ENCODE measurements at places on chromosomes 1 and 21.

- no peak for DNase-seq
Measured at GRCh38 chr1:195278644-195279043, 1329.6 kb downstream of the KCNT2 start.

DNA sequence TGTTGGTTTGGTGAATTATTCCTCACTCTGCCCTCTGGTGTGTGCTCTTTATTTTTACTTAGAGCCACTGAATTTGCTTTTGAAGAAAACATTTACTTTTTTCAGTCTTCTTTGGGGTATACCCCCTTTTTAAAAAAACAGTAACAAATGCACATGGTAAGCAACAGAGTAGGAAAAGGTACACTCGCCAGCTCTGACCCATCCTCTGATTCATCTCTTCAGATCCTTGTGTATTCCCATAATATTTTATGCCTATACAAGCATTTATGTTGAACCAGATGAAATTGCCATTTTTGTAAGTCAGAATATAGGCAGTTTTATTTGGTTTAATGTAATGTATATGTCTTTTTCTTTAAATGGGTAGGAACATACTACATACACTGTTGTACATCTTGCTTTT, 28.3 kb downstream of the TTC3 start:
- no peak for DNase-seq

DNA sequence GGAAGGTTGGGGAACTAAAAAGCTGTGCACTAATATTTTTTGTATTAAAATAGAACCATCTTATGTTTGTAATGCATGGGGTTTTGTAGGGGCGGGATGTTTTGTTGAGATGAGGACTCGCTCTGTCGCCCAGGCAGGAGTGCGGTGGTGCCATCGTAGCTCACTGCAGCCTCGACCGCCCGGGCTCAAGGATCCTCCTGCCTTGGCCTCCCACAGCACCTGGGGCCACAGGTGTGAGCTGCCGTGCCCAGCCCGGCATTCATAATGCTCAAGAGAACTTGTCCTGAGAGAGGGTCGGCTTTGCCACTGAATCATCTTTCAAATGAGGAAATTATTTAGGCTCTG, 3.0 kb upstream of the C1orf159 start:
- no peak for DNase-seq

DNA sequence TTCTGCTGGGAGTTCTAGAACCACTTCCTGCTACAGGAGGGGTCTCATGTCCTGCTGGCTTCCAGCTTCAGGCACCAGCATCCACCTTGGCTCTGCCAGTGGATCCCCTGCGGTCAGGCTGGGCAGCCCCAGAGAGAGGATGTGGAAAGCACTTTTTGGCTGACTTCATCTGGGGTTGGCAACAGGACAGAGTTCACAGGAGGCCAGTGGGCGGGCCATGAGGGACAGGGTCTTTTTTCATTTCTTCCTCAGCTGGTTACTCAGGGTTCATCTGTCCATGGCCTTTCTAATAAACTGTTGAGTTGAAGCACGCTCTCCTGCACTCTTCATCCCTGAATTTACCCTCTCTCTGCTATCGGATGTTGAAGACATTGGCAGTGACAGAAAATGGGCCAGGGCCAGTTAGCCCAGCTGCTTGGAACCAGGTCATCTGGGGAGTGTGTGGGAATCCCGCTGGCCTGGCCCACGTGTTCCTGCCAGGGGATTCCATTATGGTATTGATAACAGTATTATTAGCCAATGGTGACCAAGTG, 45.2 kb downstream of the RPS6KA1 start:
- DNase-seq: no peak

- DNase-seq: no peak
Measured at GRCh38 chr1:161763522-161764098, 2.5 kb upstream of the ATF6 start.

- no peak for DNase-seq
Measured at GRCh38 chr1:201023920-201024624, 558 bp upstream of the KIF21B start.

GRCh38 chr1:57443004-57443403, 19.1 kb upstream of the DAB1 start:
- no peak for DNase-seq

DNA sequence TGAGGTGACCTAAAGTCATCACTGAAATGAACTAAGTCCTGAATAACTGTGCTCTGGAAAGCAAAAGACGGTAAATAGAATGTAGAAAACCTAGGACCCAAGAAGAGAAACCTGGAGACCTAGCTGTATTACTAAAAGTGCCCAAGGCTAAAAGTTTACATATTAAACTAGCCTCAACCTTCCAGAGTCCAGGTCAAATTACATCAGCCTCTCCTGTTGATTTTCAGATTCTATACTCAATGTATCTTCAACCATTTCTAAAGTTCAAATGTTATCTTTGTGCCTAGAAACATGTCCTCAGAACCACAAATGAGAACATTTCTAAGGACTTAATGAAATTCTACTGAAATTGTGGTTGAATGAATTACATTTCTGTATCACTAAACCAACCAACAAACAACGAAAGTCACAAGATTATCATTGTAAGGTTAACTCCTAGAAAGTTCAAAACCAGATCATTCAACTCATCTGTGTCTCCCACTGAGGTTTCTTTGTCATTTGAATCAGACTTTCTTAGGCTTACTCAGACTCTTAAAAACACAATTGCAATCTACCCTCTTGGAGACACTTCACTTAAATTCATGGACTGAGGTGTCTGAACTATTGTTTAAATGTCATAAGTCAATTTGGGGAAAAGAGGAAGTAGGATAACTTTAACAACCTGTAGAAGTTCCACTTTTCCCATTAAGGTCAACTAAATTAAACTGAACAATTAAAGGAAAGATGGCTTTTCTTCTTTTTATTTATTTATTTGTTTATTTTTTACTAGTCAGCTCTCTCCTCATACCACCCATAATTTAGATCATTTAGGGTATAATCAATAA, 207.7 kb downstream of the BARHL2 start:
- DNase-seq: no peak

GRCh38 chr1:58622571-58622970, 45.5 kb upstream of the TACSTD2 start:
- DNase-seq: no peak

GRCh38 chr21:40681164-40681859, 165.6 kb downstream of the DSCAM start:
- DNase-seq: peak; percentile 62

DNA sequence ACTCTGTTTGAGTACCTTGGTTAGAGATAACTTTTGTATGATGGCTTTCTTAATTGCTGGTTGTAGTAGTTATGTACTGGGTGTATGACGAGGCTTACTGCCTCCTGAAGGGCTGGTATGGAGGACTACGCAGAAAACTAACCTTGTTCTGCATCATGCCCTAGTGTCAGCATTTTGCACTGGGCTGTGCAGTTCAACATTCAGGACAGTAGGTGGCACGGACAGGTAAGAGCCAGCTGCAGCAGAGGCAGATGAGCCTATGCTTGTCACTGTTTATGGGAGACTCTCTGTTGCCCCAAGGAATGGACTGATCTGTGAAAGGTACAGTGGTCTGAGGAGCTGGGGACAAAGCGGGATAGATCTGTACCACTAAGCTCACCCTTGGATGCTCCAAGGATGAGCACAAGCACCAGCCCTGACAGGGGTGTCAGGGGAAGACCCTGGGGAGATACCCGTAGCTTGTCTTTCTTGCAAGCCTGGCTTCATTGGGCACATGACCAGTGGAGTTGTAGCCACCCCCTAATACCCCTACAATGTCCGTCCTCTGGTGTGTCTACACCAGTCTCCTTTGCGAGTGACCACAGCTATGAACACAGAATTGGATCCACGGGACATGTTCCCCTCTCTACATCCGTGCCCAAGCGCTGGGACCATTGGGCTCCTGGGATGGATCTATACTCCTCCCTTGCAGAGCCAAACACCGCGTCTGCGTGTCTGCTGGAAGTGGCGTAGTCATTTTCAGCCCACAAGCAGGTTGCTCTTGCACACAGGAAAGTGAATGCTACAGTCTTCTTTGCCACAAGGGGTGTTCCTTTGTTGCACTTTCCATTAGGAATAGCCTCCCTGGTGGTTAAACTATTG, 51.1 kb upstream of the CFHR3 start:
- DNase-seq: peak; percentile 9

DNA sequence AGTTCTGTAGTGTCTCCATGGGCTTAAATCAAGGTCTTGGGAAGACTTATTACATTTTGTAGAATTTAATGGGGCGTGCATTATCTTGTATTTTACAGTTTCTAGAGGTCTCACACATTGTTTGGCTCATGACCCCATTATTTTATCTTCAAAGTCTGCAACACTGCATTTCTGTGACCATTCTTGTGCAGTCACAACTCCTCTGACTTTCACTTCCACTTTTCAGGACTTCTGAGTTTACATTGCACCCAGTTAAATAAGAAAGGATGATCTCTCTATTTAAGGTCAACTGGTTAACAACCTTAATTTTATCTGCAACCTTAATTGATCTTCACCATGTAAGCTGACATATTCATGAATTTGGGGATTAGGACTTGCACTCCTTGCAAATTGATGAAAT, 1186.6 kb downstream of the MRPL39 start:
- DNase-seq: no peak

- no peak for DNase-seq
Measured at GRCh38 chr1:21320410-21321108, 30.3 kb upstream of the ECE1 start.

- DNase-seq: no peak
Measured at GRCh38 chr21:20459838-20460237, 538.4 kb upstream of the NCAM2 start.

DNA sequence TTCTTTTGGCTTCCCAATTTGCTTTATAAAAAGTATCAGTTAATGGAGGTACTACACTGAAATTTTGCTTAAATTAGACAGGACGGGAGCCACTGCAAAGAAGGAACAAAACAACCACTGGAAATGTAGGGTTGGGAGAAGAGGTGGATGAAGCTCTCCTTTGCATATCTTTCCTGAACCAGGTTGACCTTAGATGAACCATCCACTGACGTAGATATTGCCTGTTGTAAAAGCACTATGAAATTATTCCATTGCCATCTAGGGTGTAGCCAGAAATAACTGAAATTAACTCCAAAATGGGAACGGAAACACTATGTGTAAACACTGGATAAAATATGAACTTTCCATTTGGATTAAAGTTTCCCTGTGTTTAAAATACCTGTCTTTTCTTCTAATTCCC, 1.2 kb upstream of the ABL2 start:
- DNase-seq: no peak

- DNase-seq: no peak
Measured at GRCh38 chr1:207032528-207033017, at the start of gene C1orf116. Gene C1orf116 (minus strand): TSS chr1:207032756. CDS start chr1:207027598, 5,158 bp downstream.

GRCh38 chr21:45554477-45555175, 12.4 kb upstream of the SLC19A1 start:
- DNase-seq: peak; percentile 7

DNA sequence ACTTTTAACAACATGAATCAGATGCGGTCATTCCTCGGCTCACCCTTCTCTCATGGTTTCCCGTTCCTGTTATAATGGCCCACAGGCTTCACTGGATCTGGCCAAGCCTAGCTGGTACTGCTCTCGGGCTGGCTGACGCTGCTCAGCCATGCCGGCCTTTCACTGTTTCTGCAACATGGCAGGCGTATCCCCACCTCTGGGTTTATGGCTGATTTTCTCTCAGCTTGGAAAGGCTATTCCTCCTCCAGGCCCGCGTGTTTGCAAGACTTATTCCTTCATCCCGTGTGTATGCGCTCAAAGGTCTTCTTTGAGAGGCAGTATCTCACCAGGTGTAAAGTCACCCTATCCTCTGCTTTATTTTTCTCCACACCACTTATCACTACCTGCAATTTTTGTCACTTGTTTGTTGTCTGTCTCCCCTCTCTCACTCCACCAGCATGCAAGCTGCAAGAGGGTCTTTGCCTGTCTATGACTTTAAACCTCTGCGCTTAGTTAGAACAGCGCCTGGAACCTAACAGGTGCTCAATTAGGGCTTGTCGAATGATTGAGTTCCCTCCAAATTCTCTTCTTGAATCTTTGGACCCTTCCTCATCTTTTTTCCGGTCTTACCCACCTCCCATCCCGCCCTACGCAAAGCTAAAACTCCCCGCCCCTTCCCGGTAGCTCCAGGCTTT, 491 bp upstream of the RAP1A start:
- no peak for DNase-seq

- DNase-seq: no peak
Measured at GRCh38 chr1:236081546-236082227, 16.8 kb upstream of the NID1 start.

Measured in NCI-H446 treated with DMSO at 0.1 percent for 48 hours (cell line).